Naive thymus-derived CD8-positive, alpha-beta T cell (primary cell): ENCODE measurements at places on chromosomes 13 and 19.

DNA sequence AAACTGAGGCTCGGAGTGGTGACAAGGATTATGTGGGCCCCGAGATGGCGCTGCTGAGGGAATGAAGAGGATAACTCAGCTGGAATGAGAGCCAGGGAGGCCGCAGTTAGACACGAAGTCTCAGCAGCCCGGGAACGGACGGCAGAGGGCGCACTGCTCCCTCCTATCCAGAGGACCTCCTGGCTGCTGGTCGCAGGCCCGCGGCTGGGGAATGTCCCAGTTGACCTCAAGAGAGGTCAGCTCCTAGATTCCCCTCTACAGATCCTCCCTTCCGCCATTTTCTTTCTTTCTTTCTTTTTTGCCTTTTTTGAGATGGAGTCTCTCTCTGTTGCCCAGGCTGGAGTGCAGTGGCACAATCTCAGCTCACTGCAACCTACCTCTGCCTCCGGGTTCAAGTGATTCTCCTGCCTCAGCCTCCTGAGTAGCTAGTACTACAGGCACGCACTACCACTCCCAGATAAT is 24.1 kb upstream of the ASPDH start:
- DNase-seq: peak; percentile 47

DNA sequence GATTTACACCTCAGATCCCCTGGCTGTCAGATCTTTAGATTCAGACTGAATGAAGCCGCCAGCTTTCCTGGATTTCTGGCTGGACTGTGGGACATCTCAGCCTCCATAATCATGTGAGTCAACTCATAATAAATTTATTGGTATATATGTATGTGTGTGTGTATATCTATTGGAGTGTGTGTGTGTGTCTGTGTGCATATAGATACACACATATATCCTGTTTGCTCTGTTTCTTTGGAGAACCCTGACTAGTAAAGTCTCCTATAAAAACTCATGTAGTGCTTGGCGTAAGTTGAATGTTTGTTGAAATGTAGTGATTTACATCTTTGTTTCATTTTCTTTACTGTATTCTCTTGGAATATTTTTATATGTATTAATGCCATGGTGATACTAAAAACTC is 499.5 kb upstream of the KLF12 start:
- DNase-seq: no peak

- DNase-seq: no peak
Observed at GRCh38 chr13:28357247-28357825, 137.6 kb downstream of the FLT1 start.

GRCh38 chr13:22703601-22704209 is 477.1 kb upstream of the SGCG start:
- no peak for DNase-seq

- DNase-seq: peak; percentile 78
Observed at GRCh38 chr19:8580710-8581281, 3.6 kb upstream of the MYO1F start.

DNA sequence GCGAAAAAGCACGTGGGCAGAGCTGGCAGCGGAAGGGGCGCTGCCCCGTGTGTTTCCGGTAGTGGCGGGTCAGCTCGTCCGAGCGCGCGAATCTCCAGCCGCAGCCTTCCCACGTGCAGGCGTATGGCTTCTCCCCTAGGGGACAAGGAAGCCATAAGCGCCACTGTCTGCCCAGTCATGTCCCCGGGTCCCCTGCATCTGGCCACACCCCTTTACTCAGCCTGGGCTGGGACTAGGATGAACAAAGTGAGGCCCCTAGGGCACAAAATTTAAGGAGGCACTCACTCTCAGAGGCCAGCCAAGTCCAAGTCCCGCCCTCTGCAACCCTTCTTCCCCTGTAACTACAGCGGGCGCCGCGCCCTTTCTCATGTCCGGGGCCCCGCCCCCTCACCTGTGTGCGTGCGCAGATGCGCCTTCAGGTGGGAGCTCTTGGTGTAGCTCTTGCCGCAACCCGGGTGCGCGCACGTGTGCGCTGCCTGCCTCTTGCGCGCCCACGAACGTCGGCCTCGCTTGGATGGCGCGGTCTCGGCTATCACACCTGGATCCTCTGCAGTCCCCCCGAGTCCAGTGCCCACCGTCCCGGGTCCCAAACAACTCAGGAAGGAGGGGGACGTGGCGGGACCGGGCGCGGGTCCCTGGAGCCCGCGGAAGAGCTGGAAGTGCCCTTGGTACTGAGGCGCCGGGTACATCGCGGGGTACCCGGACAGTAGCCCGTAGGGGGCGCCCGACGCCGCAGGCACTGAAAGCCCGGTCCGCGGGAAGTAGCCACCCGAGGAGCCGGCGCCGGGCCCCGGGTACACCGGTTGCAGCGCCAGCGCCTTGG is 1.9 kb downstream of the KLF1 start:
- peak; percentile 85 for DNase-seq
